Stimulated activated CD4-positive, alpha-beta T cell treated with anti-CD3 and anti-CD28 coated beads, Interleukin-12 subunit alpha, Interleukin-12 subunit beta, amount 100 ng/mL, for 4 hours (primary cell): ENCODE measurements at places on chromosomes 4 and X.

GRCh38 chrX:155745792-155746191 is 133.0 kb upstream of the TMLHE start:
- no peak for DNase-seq

DNA sequence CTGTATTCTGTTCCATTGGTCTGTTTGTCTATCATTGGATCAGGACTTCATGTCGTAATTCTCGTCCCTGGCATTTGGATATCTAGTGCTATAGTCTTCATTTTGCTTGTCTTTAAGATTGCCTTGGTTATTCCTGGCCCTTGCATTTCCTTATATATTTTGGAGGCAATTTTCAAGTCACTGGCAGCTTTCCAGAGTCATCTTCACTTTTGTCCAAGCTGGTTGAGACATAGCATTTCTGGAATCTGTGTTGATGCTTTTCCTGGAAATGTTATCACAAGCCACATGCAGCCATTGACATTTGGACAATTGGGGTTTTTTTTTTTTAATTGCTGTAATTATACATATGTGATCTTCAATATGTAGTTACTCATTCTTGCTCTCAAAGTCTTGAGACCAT is 45.2 kb upstream of the HGFAC start:
- no peak for DNase-seq

DNA sequence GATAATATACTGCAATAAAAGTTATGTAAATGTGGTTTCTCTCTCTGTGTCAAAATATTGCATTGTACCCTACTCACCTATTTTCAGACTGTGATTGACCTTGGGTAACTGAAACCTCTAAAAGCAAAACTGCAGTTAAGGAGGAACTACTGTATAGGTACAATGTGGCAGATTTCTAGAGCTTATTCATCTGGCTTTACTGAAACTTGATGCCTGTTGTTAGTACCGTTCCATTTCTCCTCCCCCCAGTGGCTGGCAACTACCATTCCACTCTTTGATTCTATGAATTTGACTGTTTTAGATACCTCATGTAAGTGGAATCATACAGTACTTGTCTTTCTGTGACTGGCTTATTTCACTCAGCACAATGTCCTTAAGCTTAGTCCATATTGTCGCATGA is 61.9 kb downstream of the HOPX start:
- no peak for DNase-seq

- no peak for DNase-seq
Measured at GRCh38 chrX:77167993-77168392, 279.2 kb upstream of the FGF16 start.

GRCh38 chrX:154356596-154356995 is 17.8 kb downstream of the FLNA start:
- no peak for DNase-seq

DNA sequence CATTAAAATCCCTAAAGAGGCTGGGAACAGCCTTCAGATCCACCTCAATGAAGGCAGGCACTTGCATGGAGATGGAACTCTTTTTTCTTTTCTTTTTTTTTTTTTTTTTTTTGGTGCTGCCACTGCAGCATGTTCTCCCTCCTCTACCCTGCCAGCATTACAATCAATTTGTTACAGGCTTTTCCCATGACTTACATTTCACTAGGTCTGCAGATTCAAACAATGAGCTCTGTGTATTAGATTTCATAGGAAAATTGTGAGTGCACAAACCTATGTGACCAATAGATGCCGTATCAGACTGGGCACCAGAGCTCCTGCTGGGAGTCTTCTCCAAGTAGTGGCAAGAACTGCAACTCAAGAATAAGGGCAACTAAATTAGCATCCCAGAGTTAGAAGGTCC is 63.8 kb upstream of the GABRQ start:
- no peak for DNase-seq

DNA sequence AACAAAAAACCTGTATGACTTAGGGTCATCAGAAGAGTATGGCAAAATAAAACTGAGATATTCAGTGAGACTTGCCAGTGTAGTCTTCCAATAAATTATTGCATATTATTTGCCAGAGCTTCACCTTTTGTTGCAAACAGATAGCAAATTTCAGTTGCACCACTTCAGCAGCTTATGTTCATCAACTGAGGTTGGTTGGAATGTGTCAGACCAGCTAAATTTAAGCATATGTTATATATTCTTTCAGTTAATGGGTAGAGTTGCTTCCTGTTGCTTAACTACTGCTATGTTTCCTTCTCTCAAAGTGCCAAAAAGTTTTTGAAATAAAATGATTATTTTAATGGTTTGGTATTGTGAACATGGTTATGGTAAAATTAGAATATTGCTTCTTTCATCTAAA is 61.5 kb downstream of the GALNT7 start:
- DNase-seq, result no peak

- DNase-seq, result peak; percentile 19
Measured at GRCh38 chr4:74671080-74671698, 123.1 kb downstream of the BTC start.

DNA sequence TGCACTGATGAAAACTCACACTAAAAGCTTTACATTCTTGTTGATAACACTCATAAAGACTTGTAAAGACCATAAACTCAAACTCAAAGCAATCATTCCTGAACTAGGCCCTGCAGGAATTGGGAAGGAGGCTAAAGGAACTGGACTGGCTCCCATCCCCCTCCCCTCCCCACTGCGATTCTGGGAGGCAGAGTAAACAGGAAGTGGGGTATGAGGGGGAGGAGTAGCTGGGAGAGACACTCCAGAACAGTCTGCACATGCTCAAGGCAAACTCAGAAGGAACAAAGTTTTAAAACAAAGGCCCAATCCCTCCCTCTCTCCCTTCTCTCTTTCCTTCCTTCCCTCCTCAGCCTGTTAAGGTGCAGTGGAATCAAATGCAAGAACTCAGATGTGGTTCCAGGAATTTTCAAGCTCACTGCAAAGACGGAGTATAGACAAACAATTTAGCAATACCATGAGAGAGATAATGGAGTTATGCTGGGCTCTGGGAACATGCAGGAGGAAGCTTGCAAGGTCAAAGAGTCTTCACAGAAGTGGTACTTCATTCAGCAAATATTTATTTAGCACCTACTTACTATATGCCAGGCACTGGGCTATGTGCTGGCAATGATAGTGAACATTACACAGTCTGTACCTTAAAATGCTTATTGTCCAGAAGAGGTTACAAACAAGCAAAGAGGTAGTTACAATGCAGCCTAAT is 15.9 kb downstream of the MID1IP1 start:
- DNase-seq, result no peak

GRCh38 chr4:185625503-185625902 is 90.2 kb upstream of the PDLIM3 start:
- DNase-seq, result no peak

DNA sequence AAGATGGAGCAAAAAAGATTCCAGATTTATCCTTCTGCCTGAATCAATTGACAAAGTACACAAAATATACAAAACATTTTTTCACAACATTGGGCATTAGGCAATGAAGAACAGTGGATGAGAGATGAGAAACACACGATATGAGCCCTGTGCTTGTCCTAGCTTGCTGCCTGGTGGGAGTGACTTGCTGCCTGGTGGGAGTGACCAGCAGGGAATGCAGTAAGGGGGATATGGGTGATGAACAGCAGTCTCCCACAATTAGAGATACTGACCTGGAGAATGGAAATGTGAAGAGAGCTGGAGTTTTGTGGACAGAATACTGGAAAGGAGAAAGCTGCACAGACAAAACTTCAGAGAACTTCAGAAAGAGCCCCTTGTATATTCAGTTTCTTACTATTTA is 629.4 kb upstream of the FRG1 start:
- no peak for DNase-seq

- no peak for DNase-seq
Measured at GRCh38 chr4:184568770-184569169, 80.5 kb downstream of the CASP3 start.

DNA sequence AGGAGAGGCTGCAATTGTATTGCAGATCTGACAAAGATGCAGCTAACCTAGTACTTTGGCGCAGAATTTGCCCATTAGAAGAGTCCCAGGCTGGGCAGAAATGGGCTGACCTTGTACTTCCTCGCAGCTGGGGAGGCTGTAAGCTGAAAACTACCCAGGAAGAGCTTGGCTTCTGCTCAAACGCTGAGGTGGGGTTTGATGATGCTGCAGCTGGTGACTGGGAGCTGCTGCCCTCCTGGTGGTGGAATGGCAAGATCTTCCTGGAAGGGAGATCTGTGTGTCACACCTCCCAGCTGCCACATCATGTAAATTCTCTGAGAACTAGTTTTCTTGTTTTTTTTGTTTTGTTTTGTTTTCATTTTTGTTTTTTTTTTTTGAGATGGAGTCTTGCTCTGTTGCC is 17.4 kb downstream of the CCNG2 start:
- DNase-seq, result no peak

DNA sequence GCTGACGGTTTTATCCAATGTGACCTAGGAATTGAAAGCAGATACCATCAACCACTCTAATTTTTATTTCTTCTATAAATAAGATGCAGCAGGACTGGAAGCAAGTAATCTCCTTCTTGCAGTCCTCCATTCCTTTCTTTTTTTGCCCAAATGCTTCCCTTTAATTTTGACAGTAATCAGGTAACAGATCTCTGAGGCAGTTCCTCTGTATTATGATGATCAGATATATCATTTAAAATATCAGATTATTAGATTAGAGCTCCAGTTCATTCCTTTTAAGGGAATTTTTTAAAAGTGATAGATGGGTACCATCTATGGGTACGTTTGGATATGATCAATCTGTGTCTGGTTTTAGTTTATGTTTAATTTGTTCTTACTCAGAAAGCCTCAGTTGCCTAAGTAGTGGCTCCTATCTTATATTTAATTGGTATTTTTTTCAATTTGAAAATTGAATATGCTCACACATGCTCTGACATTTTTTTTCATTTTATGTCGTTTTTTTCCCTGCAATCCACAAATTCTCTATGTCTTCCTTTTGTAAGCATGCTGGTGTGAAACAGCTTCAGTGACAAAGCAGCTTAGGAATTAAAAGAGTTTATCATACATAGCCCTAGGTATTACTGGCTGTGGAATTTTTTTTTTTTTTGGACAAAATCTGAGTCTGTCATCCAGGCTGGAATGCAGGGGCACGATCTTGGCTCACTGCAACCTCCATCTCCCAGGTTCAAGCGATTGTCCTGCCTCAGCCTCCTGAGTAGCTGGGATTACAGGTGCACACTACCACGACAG is 73.7 kb upstream of the ANK2 start:
- no peak for DNase-seq

GRCh38 chr4:12221031-12221430 is 792.3 kb upstream of the HS3ST1 start:
- no peak for DNase-seq

DNA sequence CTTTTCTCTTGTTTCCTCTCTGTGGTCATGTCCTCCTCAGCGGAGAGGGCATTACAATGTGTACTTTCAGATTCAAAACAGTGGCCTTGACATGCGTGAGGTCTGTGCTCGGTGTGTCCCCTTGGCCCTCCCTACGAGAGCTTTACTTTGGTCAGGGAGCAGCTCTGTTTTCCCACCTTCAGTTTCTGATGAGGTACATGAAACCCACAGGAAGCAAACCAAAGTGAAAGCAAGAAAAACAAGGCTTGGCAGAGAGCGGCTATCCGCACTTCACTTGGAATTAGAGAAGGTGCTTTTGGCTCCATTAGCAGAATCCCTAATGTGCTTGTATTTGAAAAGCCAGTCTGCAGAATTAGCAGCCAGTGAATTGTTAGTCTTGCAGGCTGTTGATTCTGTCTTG is 19.5 kb upstream of the BOD1L1 start:
- DNase-seq, result no peak

DNA sequence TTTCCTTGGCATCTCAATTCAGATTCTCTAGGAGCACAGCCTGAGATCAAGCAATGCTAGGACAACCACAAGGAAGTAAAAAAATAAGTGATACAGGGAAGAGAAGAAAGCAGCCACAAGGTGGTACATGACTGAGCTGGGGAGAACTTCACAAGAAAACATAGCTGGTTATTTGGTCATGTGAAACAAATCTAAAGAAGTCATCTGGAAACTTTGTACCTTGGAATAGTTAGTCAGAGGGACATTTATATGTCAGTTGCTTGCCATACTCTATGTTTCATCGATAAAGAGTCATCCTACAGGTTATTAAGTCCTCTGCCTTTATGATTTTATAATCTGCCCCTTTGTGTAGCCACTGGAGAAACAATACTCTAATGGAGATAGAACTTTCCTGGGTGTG is 575.1 kb downstream of the IL15 start:
- DNase-seq, result no peak

DNA sequence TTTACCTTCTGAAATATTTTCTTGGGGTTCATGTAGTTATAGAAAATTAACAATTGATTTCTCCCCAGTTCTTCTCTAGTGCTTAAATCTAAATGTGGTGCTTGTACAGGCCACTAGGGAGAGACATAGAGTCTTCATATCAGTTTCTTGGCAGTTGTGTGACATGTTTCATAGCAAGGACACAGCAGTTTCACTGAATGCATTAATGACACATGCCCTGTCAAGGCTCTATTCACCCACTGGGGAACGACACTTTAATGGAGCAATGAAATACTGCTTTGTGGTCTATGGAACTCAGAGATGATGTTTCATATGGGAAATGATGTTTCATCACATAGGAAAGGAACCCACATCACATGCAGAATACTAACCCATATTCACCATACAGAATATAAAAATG is 2.8 kb downstream of the VEGFC start:
- DNase-seq, result no peak

GRCh38 chrX:15204130-15204751 is 65.6 kb downstream of the ASB9 start:
- DNase-seq, result no peak

DNA sequence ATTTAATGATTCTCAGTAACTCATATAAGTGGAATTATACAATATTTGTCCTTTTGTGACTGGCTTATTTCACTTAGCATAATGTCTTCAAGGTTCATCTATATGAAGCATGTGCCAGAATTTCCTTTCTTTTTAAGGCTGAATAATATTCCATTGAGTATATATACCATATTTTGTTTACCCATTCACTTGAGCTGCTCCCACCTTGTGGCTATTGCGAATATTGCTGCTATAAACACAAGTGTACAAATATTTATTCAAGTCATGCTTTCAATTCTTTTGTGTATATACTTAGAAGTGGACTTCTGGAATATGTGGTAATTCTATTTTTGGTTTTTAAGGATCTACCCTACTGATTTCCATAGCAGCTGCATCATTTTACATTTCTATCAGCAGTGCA is 219.1 kb downstream of the MID1 start:
- DNase-seq, result no peak
